ENCODE measurements at places on chromosomes 12 and 14. TPM values are rescaled to one million over a fixed set of nuclear protein-coding genes. Genes with fewer than 3 reads are reported as not detected.

The TAC3 gene
- not detected for total RNA-seq

The GALNT16 gene
- 9.6 TPM for total RNA-seq

The PTHLH gene
- total RNA-seq, result 6.9 TPM

The PIWIL1 gene
- not detected for total RNA-seq

The SAV1 gene
- 35.1 TPM for total RNA-seq

The KRT83 gene
- not detected for total RNA-seq

The MAP1LC3B2 gene
- 0.98 TPM for total RNA-seq

The KLHL33 gene
- total RNA-seq, result 2.2 TPM

The TMEM52B gene
- not detected for total RNA-seq

The GLIPR1 gene
- 6.8 TPM for total RNA-seq

The YBX3 gene
- total RNA-seq, result 264 TPM

The PLBD1 gene
- total RNA-seq, result 6.6 TPM

The CMTM5 gene
- 16.7 TPM for total RNA-seq

The AMN gene
- not detected for total RNA-seq

The NINJ2 gene
- total RNA-seq, result 16.7 TPM

The SLC2A3 gene
- total RNA-seq, result 262 TPM

The MFAP5 gene
- total RNA-seq, result 524 TPM

The KRT7 gene
- 33.9 TPM for total RNA-seq

The TRMT61A gene
- 20.1 TPM for total RNA-seq

The CIROP gene
- not detected for total RNA-seq

The REC8 gene
- 11.6 TPM for total RNA-seq

The RNU4-1 gene
- under 0.01 TPM for total RNA-seq

The SNAPC1 gene
- total RNA-seq, result 10.6 TPM

The C12orf50 gene
- total RNA-seq, result 0.66 TPM

The OVCH1 gene
- not detected for total RNA-seq

The RPL10L gene
- not detected for total RNA-seq

The NT5DC3 gene
- total RNA-seq, result 12.7 TPM

The INSM2 gene
- not detected for total RNA-seq

The KCNA1 gene
- 3.7 TPM for total RNA-seq

The LRRIQ1 gene
- 3.6 TPM for total RNA-seq

The TAS2R20 gene
- 5.5 TPM for total RNA-seq

The PZP gene
- total RNA-seq, result not detected

The BMAL2 gene
- 2.4 TPM for total RNA-seq

The SLC25A21 gene
- total RNA-seq, result 0.42 TPM

The NXPH4 gene
- total RNA-seq, result not detected

The ANO2 gene
- total RNA-seq, result 22.0 TPM

The LRP1-AS gene
- total RNA-seq, result not detected

The GPR65 gene
- 2.1 TPM for total RNA-seq

The HPD gene
- total RNA-seq, result 1.1 TPM

The RHEBL1 gene
- 1.1 TPM for total RNA-seq

The PLEKHD1 gene
- not detected for total RNA-seq

The PPFIA2 gene
- total RNA-seq, result 5.5 TPM

The PRIMA1 gene
- total RNA-seq, result 29.8 TPM

The NKX2-1 gene
- not detected for total RNA-seq

The FOXN4 gene
- not detected for total RNA-seq

The PLA2G1B gene
- total RNA-seq, result not detected
